ENCODE measurements at places on chromosomes 3 and 15.

DNA sequence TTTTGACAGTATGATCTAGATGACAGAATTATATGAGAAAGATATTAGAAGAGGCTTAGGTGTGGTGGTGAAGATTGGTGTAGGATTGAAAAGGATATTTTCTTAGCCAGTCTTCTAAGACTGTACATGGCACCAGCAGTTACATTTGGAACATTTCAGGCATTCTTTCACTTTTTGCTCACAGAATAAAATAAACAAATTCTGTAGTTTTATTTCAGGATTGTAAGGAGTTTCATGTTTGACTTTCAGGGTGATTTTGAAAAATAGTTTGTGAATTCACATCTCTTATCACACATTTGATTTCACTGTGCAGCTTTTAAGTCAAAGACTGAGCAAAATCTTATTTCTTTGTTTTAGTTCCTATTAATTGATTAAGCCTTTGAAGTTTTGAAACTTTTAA, 27.1 kb downstream of the DNAJC13 start:
- DNase-seq = no peak

GRCh38 chr15:91496754-91497691, 356.5 kb upstream of the SLCO3A1 start:
- no peak for DNase-seq

DNA sequence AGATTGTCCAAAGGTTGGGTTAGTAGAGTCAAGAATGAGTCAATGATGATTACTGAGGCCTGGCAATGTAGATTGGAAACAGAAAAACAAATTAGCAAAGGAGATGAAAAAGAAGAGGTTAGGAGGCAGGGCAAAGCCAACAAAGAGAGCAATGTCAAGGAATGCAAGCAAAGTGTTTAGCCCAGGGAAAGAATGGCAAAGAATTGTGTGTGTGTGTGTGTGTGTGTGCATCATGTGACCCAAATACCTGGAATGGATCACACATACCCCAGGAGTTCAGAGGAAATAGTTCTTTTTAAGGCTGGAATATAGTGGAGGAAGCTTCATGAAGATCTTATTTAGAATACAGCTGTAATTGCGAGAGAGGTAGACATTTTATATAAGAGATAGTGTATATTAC, 831.7 kb upstream of the ARPP21 start:
- DNase-seq = no peak

- no peak for DNase-seq
Measured at GRCh38 chr3:184645336-184645735, 66.5 kb downstream of the MAGEF1 start.

DNA sequence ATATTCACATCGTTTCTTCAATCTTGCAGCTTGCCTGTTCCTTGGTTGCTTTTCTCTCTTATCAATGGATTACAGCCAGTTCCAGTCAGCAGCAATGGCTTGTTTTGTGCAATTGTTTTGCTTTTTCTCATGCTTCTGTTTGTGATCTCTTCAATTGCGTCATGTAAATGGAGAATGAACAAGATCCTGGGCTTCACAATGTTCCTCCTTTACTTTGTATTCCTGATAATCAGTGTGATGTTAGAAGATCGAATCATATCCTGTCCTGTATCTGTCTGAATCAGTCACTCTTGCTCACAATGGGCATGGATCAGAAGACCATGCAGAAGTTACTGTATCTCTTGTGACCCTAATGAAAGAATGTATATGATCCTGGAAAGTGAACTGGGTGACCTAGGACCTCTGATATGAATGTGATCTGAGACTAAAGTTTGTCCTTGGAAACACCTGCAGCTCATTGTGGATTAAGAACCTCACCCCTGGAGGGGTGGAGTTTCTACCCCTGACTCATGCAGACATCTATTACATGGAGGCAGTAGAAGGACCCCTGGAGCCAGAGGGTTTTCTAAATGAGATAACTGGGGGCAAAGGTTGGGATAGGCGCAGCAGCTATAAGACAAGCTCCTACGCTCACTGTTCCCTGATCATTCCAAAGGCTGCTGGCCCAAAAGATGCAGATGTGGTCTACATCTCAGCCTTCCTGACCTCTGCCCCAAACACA, 32.2 kb downstream of the SLC24A1 start:
- DNase-seq = no peak

- DNase-seq = peak; percentile 92
Measured at GRCh38 chr3:187748050-187748481, 2.8 kb upstream of the BCL6 start.

DNA sequence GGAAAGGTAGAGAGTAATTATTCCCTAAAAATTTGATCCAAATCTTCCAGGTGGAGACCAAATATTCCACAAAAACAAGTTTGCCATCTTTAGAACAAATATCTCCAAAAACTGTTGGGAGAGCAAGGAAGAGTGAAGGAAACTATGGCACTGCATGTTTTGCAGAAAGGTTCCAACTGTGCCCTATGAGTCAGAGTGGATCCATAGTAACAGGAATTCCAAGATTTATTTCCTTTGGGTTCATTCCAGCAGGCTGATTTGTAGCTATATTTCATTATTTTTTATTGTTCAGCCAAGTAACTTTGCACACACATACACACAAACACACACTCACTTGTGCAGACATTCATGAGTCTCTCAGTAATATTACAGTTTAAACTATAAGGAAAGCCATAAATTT, 459.7 kb upstream of the EPHA6 start:
- no peak for DNase-seq

GRCh38 chr3:12316729-12317351, 28.0 kb downstream of the PPARG start:
- no peak for DNase-seq

GRCh38 chr15:92323525-92323924, 70.2 kb upstream of the ST8SIA2 start:
- DNase-seq = no peak

DNA sequence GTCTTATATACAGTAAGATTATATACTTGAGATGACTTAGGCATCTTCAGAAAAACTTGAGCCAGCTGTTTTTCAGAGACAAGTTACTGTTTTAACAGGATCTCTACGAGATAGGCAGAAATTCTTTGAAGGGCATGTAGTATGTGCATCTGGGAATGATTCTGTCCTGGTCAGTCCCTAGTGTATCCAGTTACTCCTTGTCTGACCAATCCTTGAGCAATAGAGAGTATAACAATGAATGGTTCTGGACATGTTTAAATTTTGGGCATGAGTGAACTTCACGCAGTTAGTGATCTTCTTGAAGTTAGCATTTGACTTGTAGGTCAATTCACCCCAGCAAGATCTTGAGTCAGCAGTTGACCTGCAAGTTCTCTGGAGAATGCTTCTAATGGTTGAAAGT, 24.7 kb upstream of the HHLA2 start:
- DNase-seq = no peak

GRCh38 chr3:61915296-61915695, 353.9 kb downstream of the PTPRG start:
- DNase-seq = no peak

DNA sequence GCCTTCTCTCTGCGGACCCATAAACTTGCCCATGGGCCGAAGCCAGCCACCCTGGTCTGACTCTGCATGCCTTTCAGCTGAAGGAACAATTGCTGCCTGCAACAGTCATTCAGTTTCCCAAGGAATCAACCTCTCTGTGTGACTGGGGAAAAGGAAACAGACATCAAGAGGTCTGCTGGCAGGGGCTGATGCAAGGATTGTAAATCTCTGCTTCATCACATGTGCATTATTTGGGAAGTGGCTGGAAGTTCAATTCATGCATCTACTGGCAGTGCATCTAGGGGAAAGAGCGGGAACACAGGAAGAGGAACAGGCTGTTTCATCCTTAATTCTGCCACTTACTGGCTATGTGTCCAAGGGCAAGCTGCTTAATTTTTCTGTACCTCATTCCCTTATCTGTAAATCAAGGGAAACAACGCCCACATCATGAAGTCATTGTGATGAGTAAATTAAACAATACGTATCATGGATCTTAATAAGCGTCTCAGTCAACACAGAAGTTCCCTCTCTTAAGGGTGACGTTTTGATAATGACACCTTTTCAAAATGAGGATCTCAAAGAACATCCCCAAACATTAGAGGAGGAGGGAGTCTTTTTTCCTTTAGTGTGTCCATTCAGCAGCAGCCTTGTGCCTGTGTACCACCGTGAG, 17.4 kb upstream of the ADPGK start:
- DNase-seq = no peak

- DNase-seq = no peak
Measured at GRCh38 chr3:47385007-47385406, 4.2 kb downstream of the PTPN23 start.

- no peak for DNase-seq
Measured at GRCh38 chr3:29201604-29202003, 79.3 kb upstream of the RBMS3 start.

DNA sequence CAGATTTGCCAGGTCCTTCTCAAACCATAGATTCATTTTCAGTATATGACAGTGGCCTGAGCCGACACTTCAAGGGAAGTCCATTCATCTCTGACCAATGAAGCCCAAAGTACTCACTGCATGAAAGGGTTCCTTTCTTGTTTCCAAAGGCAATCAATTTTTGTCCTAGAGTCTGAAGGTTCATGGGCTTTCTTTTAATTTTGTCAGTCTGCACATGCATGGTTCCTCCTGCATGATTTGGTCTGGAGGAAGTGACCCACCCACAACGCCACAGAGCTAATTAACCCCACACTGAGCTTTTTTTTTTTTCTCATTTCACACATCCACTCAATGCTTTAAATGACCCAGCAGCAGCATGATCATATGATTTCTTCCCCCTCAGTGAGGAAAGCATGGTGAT, 216.4 kb downstream of the TIGIT start:
- no peak for DNase-seq

DNA sequence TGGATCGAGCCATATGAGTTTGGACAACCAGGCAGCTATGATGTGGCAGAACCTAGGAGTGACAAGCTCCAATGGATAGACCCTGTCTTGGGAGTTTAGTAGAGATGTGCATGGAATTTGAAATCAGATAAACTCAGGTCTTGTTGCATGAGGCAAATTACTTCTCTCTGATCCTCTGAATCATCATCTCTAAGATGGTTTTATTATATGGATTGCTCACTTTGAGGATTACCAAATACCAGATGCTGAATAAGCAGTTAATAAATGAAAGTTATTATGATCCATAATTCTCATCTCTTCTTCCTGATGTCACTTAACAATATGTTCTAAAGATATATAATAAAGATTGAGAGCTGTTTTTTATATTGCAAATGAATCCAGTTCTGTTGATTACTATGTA, 622.2 kb downstream of the NTRK3 start:
- DNase-seq = no peak

DNA sequence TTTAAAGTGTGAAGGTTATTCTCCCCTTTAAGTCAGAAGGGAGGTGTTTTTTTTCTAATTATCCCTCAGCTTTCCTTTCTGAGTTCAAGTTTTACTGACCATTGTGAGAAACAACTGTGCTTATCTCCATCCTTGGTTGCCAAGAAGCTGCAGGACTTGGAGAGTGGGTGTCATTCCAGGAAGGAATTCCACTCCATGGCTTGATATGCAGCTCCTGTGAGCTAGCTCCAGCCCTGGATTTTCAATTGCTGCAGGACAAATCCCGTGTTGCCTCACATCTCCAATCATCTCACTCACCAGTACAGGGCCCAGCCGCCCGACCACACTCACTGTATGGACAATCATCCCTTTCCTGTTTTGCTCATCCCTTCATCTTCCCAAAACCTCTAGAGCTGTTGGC, 122.5 kb downstream of the IGSF11 start:
- DNase-seq = no peak

DNA sequence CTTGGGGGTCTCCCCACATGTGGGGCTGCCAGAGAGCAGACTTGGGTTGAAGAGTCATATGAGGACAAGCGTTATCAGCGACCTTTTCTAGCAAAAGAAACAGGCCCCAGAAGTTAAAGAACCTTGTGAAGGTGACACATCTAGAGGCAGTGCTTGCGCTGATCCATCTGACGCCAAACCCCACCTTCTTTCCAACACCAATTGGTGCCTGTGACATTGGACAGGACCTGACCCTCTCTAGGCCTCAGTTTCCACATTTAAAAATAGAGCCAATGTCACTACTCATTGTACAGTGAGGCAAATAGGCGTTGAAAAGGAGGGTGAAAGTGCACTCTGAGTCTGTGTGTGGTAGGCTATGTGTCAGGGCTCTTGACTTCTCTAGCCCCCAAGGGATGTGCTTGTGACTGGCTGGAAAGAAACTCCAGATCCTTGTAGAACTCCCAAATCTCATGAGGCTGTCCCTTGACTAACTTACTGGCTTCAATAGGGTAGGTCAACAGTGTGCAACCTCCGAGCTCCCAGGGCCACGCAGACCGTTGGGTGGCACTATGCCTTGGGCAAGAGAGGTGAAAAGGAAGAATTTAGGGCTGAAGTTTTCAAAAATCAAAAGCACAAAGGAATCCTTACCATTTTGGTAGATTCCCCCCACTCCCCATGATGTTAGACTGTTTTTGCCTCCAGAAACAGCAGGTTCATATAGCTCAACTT, 666 bp upstream of the FAM219B start:
- DNase-seq = no peak

DNA sequence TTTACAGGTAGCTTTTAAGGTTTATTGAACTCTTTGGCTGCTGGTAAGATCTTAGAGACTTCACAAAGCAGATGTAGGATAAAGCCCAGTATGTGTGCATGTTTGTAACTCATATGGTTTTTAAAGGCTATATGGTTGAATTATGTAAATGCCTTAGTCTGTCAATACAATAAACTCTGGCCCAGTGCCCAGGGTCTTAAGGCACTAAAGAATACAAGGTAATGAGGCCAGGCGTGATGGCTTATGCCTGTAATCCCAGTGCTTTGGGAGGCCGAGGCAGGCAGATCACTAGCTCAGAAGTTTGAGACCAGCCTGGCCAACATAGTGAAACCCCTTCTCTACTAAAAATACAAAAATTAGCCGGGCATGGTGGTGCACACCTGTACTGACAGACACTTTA, 170.3 kb upstream of the CGNL1 start:
- DNase-seq = no peak

- no peak for DNase-seq
Measured at GRCh38 chr3:158710601-158711000, 21.7 kb downstream of the RARRES1 start.

DNA sequence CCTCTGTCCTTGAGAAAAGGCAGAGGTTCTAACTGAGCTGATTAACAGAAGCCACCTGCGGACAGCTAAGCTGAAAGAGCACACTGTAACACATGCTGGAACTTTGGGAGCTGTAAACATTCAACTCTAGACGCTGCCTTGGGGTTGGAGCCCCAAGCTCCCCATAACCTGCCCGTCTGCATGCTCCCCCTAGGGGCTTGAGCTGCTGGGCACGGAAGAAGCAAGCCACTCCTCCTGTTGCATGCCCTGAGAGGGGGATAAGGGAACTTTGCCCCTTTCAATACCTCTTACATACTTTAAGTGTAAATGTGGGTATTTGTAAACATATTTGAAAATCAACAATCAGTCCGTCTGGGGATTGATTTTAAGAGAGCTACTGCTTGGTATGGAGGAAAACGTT, 188.4 kb downstream of the ADAMTSL3 start:
- no peak for DNase-seq

GRCh38 chr3:101638261-101638745, 38.6 kb downstream of the ZBTB11 start:
- DNase-seq = no peak

DNA sequence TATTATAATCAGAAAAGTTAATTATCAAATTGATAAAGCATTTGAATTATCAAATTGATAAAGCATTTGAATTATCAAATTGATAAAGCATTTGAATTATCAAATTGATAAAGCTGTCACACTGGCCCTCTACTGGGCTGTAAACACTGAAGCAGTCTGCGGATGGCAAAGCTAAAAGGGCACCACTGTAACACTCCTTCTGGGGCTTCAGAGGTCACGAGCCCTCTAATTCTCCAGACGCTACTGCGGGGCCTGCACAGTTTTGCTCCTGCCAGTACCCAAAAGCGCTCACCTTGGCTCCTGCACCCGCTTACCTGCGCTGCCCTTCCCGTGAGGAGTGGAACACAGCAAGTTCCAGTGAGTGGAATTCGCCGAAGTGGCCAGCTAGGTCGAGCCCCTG, 409.0 kb upstream of the KCNMB2 start:
- DNase-seq = no peak
